Muscle of leg (tissue), 16 donors: ENCODE measurements at places on chromosomes 3 and 15. TPM values are rescaled to one million over a fixed set of nuclear protein-coding genes. Genes with fewer than 3 reads are reported as not detected.

GRCh38 chr3:58693940-58694850, 27.6 kb upstream of the FAM3D start:
- DNase-seq: no peak

DNA sequence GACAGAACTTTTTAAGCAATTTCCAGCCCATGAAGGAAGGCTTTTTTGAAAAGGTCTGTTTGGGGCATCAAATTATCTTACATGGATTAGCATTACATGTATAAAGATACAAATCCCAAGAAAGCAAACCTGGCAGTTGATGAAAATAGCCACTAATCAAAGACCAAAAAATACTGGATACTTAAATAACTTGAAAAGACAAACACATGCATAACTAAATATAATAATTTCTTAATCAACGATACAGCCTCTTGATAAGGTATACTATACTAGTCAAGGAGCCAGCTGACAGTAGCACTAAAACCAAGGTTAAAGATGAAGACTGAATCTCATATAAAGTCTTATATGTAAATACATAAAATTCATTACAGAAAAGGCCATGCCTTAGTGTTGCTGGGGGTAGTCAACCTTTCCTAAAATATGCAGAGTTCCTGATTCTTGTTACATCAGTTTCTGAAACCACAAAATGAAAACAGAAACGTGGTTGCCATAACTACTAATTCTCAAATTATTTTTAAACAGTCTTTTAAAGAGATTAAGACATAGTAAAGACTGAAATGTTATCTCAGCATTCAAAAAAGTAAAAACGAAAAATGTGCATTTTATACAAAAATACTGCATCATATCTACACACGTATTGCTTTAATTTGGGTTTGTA, 2.0 kb downstream of the ANKRD28 start:
- DNase-seq: peak; percentile 63

DNA sequence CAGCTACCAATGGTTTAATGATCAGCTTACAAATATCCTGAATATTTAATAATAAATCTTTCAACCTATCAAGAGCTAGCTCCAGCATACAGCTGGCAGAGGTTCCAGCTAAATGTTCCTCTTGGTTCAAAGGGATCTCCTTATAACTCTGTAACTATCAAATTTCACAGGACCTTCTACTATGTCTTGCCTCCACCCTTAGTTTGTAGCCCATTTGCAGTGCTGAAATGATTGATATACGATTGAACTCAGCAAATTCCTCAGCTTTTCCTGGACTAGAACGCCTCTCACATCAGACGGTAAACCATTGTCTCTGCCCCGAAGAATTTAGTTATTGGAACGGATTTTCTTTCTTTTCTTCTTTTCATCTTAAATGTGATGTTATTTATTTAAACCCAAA, 41.5 kb downstream of the CD200R1L start:
- DNase-seq: peak; percentile 52

DNA sequence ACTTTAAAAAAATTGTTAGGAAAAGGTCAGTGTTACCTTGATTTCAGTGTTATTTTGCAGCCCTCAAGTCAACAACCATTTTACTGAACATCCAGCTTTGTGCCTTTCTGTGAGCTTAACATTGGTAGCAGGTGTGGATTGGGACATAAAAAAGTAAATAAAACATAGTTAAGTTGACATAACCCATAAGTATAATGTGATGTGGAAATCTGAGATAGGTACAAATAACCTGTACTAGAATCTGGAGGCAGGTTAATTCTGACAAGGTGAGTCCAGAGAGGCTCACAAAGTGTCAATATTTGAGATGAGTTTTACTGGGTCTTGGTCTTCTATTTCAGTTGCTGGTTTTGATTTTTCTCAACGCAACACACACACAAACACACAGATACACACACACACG, 151.3 kb downstream of the LPP start:
- DNase-seq: no peak

DNA sequence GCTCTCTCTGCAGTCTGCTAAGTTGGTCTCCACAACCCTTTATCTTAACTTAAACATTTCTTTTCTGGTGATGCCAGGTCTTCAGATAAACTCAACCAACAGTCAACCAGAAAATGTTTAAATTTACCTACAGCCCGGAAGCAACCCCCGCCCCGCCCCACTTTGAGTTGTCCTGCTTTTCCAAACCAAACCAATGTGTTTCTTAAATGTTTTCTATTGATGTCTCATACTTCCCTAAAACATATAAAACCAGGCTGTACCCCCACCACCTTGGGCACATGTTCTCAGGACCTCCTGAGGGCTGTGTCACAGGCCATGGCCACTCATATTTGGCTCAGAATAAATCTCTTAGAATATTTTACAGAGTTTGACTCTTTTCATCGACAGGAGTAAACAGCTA, 13.2 kb upstream of the GPR160 start:
- no peak for DNase-seq

- no peak for DNase-seq
Observed at GRCh38 chr3:197501879-197502620, 53.7 kb downstream of the BDH1 start.

- peak; percentile 74 for DNase-seq
Observed at GRCh38 chr15:87874896-87875711, 381.4 kb downstream of the NTRK3 start.

DNA sequence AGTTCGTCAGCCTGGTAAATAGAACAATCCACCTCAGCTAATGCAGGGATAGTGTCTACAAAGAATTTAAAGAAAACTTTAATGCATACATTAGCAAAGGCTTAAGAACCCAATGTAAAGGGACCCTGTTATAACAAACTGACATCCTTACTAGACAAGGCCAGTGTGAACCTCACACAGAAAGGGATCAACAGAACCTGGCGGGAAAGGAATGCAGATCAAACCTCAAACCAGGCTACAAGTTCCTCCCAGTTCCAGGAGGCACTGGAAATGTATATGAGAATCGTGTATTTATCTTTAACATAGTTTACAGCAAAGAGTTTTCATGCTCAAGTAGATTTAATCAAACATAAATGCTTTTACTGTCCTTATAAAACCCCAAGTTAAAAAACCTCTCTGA, 37.6 kb upstream of the ATP11B start:
- no peak for DNase-seq

- peak; percentile 73 for DNase-seq
Observed at GRCh38 chr3:155196131-155197021, 97.1 kb downstream of the STRIT1 start.

GRCh38 chr3:57903124-57903890, 104.9 kb upstream of the FLNB start:
- peak; percentile 18 for DNase-seq

GRCh38 chr15:57743424-57743823, 36.9 kb downstream of the POLR2M start:
- DNase-seq: peak; percentile 12

DNA sequence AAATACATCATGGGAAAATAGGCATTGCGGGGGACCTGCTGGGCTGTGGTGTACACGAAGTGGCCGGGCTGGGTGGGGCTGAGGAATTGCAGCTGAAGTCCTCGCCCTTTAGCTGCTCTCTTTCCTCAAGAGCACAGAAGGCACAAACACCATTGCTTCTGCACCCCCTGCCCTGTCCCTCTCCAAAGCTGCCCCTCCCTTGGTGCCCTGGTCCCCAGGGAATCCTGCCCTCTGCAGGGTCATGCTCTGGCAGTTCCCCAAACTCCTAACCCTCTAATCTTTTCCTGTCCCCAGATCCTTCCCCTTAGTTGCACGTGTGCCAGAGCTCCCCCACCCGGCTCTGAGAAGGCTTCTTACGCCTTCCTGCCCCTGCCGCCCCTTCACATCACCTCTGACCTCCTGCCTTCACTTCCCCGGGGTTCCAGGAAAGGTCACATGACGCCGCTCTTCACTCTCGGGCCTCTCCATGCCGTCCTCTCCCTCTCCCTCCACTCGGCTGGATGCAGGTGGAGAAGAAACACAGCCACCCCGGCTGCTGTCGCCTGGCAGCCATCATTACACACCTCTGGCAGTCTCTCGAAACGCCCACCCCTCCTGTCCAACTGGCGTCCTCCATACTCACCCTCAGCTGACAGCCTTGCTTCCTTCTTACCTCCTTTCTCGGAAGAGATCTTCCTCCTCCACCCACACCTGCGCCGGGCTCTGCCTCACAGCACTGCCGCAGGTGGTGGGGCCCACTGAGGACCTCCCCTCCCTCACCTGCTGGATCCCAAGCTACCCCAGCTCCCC, 6.9 kb upstream of the PCSK6 start:
- DNase-seq: no peak

- no peak for DNase-seq
Observed at GRCh38 chr3:11290743-11291680, 18.8 kb downstream of the ATG7 start.

- peak; percentile 89 for DNase-seq
Observed at GRCh38 chr3:127074900-127075360, 92.0 kb downstream of the PLXNA1 start.

GRCh38 chr15:29018120-29018805, 132.5 kb downstream of the APBA2 start:
- no peak for DNase-seq

DNA sequence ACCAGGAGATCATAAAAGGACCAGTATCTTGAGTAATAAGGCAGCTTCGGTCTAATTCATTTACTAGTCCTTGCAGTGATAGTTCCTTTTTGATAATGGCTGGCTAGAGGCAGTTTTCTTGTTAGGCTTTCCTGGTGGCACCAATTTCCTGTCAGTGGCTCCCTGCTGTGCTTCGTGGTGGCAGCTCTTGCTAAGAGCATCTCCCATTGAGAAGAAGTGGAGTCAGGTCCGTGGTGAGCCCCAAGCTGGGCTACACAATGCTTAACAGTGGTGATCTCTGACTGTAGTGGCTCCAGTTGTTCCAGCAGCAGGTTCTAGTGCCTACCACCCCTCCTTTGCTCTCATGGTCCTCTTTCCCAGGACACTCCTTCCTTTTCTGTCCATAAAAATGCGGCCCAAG, 111.2 kb downstream of the RAP2B start:
- DNase-seq: no peak

- no peak for DNase-seq
Observed at GRCh38 chr3:21425715-21426114, 325.3 kb downstream of the ZNF385D start.

DNA sequence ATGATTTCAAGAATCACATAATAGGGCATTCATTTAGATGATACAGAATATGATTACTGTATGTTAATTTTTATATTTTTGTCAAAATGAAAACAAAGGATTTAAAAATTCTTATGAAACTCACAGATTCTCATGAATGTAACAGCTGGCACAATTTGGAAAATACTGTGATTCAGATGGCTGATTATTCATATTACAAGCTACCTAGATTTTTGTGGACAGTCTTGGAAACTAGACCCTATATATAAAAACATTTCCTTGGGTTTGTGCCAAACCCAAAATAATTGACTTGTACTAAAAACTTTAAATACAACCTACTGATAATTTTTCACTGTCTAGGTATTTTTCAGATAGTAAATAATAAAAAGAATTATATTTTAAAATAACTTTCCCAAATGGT, 26.2 kb downstream of the ZBED2 start:
- DNase-seq: no peak

DNASE1L3 gene
- polyA plus RNA-seq: 0.92 TPM

CHST13 gene
- 0.10 TPM for polyA plus RNA-seq

ALDH1L1 gene
- 0.49 TPM for polyA plus RNA-seq

EFCC1 gene
- polyA plus RNA-seq: 0.79 TPM

EPHA3 gene
- polyA plus RNA-seq: 36.4 TPM

CPN2 gene
- not detected for polyA plus RNA-seq

MUC20 gene
- polyA plus RNA-seq: 12.0 TPM

P4HTM gene
- polyA plus RNA-seq: 14.1 TPM

GOLGA6B gene
- polyA plus RNA-seq: not detected

COX17 gene
- polyA plus RNA-seq: 71.3 TPM

AMOTL2 gene
- polyA plus RNA-seq: 62.0 TPM

UBE2E2 gene
- polyA plus RNA-seq: 29.1 TPM
